ENCODE measurements at places on chromosomes 4 and X. TPM values are rescaled to one million over a fixed set of nuclear protein-coding genes. Genes with fewer than 3 reads are reported as not detected.

The RAB39B gene
- total RNA-seq = not detected

DNA sequence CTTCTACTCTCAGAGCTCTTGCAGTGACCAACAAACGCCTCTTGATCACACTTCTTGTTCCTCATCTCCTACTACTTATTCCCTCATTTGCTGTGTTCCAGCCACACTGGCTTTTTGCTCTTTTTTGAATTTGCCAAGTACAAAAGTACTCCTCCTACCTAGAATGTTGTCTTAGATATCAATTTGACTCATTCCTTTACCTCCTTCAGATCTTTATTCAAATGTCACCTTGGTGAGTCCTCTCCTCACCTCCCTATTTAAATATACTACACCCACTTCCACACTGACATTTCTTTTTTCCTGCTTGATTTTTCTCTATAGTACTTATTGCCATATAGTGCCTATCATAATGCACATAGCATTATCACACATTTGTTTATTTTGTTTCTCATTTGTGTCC lies 6.2 kb upstream of the DCAF4L1 start:
- H3K4me1 ChIP-seq = peaks cover 13% of the 10 kb centered on the region
- no peak overlapping the region for H3K27ac ChIP-seq
- no peaks in the 10 kb centered on the region for H3K27me3 ChIP-seq
- DNase-seq = no peak
- no peaks in the 10 kb centered on the region for H3K36me3 ChIP-seq
- H3K4me3 ChIP-seq = no peak overlapping the region

GRCh38 chr4:168491563-168491962 lies 5.3 kb upstream of the PALLD start:
- no peak for DNase-seq
- no peak overlapping the region for H3K27ac ChIP-seq
- H3K4me3 ChIP-seq = no peak overlapping the region
- no peaks in the 10 kb centered on the region for H3K27me3 ChIP-seq
- peaks cover 29% of the 10 kb centered on the region for H3K4me1 ChIP-seq
- H3K36me3 ChIP-seq = no peaks in the 10 kb centered on the region

The RTL9 gene
- not detected for total RNA-seq

The SLC6A14 gene
- not detected for total RNA-seq

GRCh38 chr4:158782551-158783360 lies 13.9 kb downstream of the FNIP2 start:
- peaks cover 72% of the 10 kb centered on the region for H3K4me1 ChIP-seq
- H3K27ac ChIP-seq = peak overlapping the region; percentile 67
- DNase-seq = no peak
- H3K4me3 ChIP-seq = no peak overlapping the region
- no peaks in the 10 kb centered on the region for H3K27me3 ChIP-seq

The TCEAL6 gene
- total RNA-seq = not detected

The PDS5A gene
- total RNA-seq = 36.4 TPM

DNA sequence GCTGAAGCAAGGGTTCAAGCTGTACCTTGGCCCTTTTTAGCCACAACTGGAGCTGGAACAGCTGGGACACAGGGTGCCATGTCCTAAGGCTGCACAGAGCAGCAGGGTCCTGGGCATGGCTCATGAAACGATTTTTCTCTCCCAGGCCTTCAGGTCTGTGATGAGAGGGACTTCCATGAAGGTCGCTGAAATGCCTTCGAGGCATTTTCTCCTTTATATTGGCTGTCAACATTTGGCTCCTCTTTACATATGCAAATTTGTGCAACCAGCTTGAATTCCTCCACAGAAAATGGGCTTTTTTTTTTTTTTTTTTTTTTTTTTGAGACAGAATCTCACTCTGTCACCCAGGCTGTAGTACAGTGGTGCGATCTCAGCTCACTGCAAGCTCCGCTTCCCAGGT lies 430.8 kb downstream of the PCDH11X start:
- no peaks in the 10 kb centered on the region for H3K4me1 ChIP-seq
- no peak overlapping the region for H3K4me3 ChIP-seq
- H3K36me3 ChIP-seq = no peaks in the 10 kb centered on the region
- no peak overlapping the region for H3K27ac ChIP-seq
- DNase-seq = no peak
- H3K27me3 ChIP-seq = no peaks in the 10 kb centered on the region

DNA sequence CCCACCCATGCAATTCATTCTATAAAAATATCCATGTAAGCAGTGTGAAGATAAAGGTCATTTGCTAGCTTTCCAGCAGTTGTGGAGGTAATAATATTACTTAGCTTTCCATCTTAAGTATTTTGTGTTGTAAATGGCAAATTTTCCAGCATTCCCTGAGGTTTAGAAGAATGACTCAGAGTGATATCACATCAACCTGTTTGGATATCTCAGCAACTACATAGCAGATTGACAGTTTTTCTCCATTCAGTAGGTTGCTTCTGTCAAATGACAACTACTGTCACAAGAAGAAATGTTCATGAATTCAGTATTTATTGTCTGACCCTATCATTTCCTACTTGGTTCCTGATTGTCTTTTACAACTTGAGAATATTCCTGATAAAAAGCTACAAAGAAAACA lies 434.9 kb upstream of the GALNTL6 start:
- H3K4me1 ChIP-seq = no peaks in the 10 kb centered on the region
- H3K36me3 ChIP-seq = no peaks in the 10 kb centered on the region
- no peak overlapping the region for H3K27ac ChIP-seq
- H3K4me3 ChIP-seq = no peak overlapping the region
- no peak for DNase-seq

The GABRE gene
- 4.8 TPM for total RNA-seq

GRCh38 chrX:79412166-79412565 lies 45.0 kb upstream of the ITM2A start:
- H3K4me3 ChIP-seq = no peak overlapping the region
- no peaks in the 10 kb centered on the region for H3K27me3 ChIP-seq
- H3K36me3 ChIP-seq = no peaks in the 10 kb centered on the region
- no peaks in the 10 kb centered on the region for H3K4me1 ChIP-seq
- DNase-seq = no peak

DNA sequence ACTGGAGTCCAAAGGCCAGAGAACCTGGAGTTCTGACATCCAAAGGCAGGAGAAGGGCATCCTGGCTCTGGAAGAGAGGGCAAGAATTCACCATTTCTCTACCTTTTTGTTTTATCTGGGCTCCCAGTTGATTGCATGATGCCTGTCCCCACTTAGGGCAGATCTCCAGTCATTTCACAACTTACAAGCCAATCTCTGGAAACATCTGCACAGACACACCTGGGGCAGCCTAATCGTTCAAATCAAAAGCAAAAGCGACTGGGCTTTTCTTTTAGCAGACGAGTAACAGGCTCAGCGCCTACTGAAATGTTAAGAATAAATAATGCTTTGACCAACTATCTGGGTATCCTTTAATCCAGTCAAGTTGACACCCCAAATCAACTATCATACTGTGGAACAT lies 136.0 kb upstream of the NPY2R start:
- no peak overlapping the region for H3K27ac ChIP-seq
- no peaks in the 10 kb centered on the region for H3K4me1 ChIP-seq
- DNase-seq = no peak
- H3K4me3 ChIP-seq = no peak overlapping the region
- no peaks in the 10 kb centered on the region for H3K27me3 ChIP-seq
- no peaks in the 10 kb centered on the region for H3K36me3 ChIP-seq

- H3K4me1 ChIP-seq = no peaks in the 10 kb centered on the region
- no peaks in the 10 kb centered on the region for H3K27me3 ChIP-seq
- H3K36me3 ChIP-seq = no peaks in the 10 kb centered on the region
- no peak overlapping the region for H3K27ac ChIP-seq
These were observed 41.3 kb upstream of the CRMP1 start for GRCh38 chr4:5933996-5934831.

The DNAAF6 gene
- total RNA-seq = not detected

DNA sequence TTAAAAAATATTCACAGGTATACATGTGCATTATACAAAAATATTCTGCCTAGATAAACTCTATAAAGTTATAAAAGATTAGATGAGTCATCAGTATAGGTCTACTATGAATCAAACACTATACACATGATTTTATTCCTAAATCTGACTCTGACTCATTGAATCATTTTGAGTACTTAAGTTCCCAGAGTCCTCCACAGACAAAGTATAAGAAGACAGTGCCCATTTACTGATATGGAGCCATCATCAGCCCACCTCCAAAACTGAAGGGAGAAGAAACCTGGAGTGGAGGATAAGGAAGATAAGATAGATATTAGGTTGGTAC lies 28.7 kb upstream of the ANTXR2 start:
- no peak overlapping the region for H3K27ac ChIP-seq
- DNase-seq = no peak
- H3K36me3 ChIP-seq = no peaks in the 10 kb centered on the region
- no peak overlapping the region for H3K4me3 ChIP-seq
- H3K4me1 ChIP-seq = no peaks in the 10 kb centered on the region

The NDNF gene
- total RNA-seq = 2.6 TPM

GRCh38 chrX:8323356-8323755 lies 141.3 kb upstream of the VCX3B start:
- H3K27me3 ChIP-seq = no peaks in the 10 kb centered on the region
- DNase-seq = no peak
- H3K4me3 ChIP-seq = no peak overlapping the region
- H3K4me1 ChIP-seq = no peaks in the 10 kb centered on the region

The ITM2A gene
- total RNA-seq = 25.6 TPM

The OPN1MW gene
- not detected for total RNA-seq

The DCX gene
- total RNA-seq = not detected

DNA sequence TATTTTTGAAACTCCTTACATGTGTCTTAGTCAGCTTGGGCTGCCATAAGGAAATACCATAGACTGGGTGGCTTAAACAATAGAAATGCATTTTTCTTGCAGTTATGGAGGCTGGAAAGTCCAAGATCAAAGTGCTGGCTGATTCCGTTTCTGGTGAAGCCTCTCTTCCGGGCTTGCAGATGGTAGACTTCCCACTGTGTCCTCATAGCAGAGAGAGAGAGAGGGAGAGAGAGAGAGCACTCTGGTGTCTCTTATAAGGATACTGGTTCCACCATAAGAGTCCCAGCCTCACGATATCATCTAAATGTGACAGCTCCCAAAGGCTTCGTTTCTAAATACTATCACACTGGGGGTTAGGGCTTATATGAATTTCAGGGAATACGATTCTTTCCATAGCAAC lies 39.7 kb downstream of the ENPEP start:
- H3K4me3 ChIP-seq = peak overlapping the region; percentile 16
- DNase-seq = no peak
- no peaks in the 10 kb centered on the region for H3K4me1 ChIP-seq
- peak overlapping the region; percentile 30 for H3K27ac ChIP-seq
- H3K36me3 ChIP-seq = peaks cover 11% of the 10 kb centered on the region

The ESX1 gene
- not detected for total RNA-seq

- no peak overlapping the region for H3K4me3 ChIP-seq
- H3K27ac ChIP-seq = no peak overlapping the region
- H3K36me3 ChIP-seq = no peaks in the 10 kb centered on the region
- H3K27me3 ChIP-seq = no peaks in the 10 kb centered on the region
- DNase-seq = no peak
- peaks cover 3% of the 10 kb centered on the region for H3K4me1 ChIP-seq
These were observed 23.4 kb downstream of the PGAM4 start for GRCh38 chrX:77945910-77946545.

The PTCHD1 gene
- 0.09 TPM for total RNA-seq

GRCh38 chr4:163171590-163171989 lies 4.9 kb upstream of the NAF1 start:
- no peaks in the 10 kb centered on the region for H3K27me3 ChIP-seq
- H3K27ac ChIP-seq = no peak overlapping the region
- DNase-seq = no peak
- no peak overlapping the region for H3K4me3 ChIP-seq

DNA sequence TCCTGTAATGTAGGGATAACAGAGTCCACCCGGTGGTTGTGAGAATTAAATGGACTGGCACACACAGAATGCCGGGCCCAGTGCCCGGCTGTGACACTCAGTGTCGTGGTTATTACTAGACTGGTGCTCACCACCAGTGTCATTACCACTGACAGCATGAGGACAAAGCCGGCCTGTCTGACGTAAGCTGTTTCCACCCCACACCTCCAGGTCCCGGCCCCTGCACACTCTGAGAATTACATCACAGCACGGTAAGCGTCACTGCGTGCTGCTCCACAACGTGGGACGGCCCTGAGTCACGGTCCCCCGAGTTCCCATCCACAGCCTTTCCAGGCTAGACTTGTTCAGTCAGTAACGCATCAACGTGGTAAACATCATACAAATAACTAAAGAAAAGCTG lies 22.9 kb downstream of the FAT1 start:
- H3K4me1 ChIP-seq = peaks cover 10% of the 10 kb centered on the region
- H3K27me3 ChIP-seq = no peaks in the 10 kb centered on the region
- peak overlapping the region; percentile 60 for H3K27ac ChIP-seq
- H3K4me3 ChIP-seq = no peak overlapping the region
- no peak for DNase-seq

The KLF3 gene
- 26.5 TPM for total RNA-seq

- H3K27me3 ChIP-seq = no peaks in the 10 kb centered on the region
- no peak overlapping the region for H3K27ac ChIP-seq
- no peak overlapping the region for H3K4me3 ChIP-seq
- no peaks in the 10 kb centered on the region for H3K4me1 ChIP-seq
These were observed 101.2 kb downstream of the BCOR start for GRCh38 chrX:39996536-39996935.

- H3K27me3 ChIP-seq = no peaks in the 10 kb centered on the region
- H3K4me1 ChIP-seq = no peaks in the 10 kb centered on the region
- no peak overlapping the region for H3K27ac ChIP-seq
- no peaks in the 10 kb centered on the region for H3K36me3 ChIP-seq
These were observed 35.2 kb upstream of the F9 start for GRCh38 chrX:139495324-139495723.

DNA sequence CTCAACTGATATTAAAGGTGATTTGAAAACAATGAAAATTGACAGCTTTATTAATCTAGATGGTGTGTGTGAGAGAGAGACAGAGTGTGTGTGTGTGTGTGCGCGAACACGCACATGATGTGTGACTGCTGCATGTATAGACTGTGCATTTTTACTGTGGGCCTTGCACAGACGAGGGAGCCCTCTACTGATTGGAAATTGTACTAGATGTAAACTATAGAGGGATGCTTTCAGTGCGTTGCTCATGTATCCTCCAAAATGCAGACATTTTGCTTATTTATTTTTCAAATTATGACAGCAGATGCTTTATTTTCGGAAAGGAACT lies 168.4 kb upstream of the GK2 start:
- H3K27ac ChIP-seq = peak overlapping the region; percentile 32
- no peak for DNase-seq
- no peak overlapping the region for H3K4me3 ChIP-seq
- no peaks in the 10 kb centered on the region for H3K36me3 ChIP-seq

GRCh38 chr4:8488791-8489369 lies 48.3 kb downstream of the TRMT44 start:
- no peaks in the 10 kb centered on the region for H3K36me3 ChIP-seq
- no peaks in the 10 kb centered on the region for H3K4me1 ChIP-seq
- H3K4me3 ChIP-seq = no peak overlapping the region

GRCh38 chrX:3529466-3530010 lies 183.1 kb upstream of the MXRA5 start:
- H3K27ac ChIP-seq = no peak overlapping the region
- no peak overlapping the region for H3K4me3 ChIP-seq
- no peak for DNase-seq
- no peaks in the 10 kb centered on the region for H3K4me1 ChIP-seq
- H3K36me3 ChIP-seq = no peaks in the 10 kb centered on the region

The PDLIM3 gene
- 1,062 TPM for total RNA-seq

The NHSL2 gene
- 2.6 TPM for total RNA-seq

Data from gastrocnemius medialis (tissue), 4 donors.